ENCODE measurements at places on chromosomes 3 and 15. TPM values are rescaled to one million over a fixed set of nuclear protein-coding genes. Genes with fewer than 3 reads are reported as not detected.

The ILDR1 gene
- total RNA-seq, result not detected

The C3orf49 gene
- not detected for total RNA-seq

The C3orf70 gene
- 0.97 TPM for total RNA-seq

The EFCC1 gene
- total RNA-seq, result 1.5 TPM

The UROC1 gene
- 0.13 TPM for total RNA-seq

The GASK1A gene
- 2.7 TPM for total RNA-seq

The SCAP gene
- 34.7 TPM for total RNA-seq

The GPR87 gene
- total RNA-seq, result not detected

The EHHADH gene
- total RNA-seq, result 2.2 TPM

The SAMMSON gene
- not detected for total RNA-seq

The CAND2 gene
- total RNA-seq, result 137 TPM

The HEMK1 gene
- 6.7 TPM for total RNA-seq

The DNAJB11 gene
- total RNA-seq, result 10.3 TPM

The KLHL6 gene
- 1.3 TPM for total RNA-seq

The PPCDC gene
- total RNA-seq, result 2.4 TPM

The B3GNT5 gene
- total RNA-seq, result 98.1 TPM

The LRRC31 gene
- not detected for total RNA-seq

The ITIH3 gene
- 0.77 TPM for total RNA-seq

The FBXW12 gene
- total RNA-seq, result not detected

The ZNF80 gene
- total RNA-seq, result not detected

The AP3B2 gene
- 2.0 TPM for total RNA-seq

The SKOR1 gene
- total RNA-seq, result 0.48 TPM

The NECTIN3 gene
- total RNA-seq, result 7.0 TPM

The SEC62 gene
- total RNA-seq, result 78.2 TPM

The IMPG2 gene
- total RNA-seq, result 0.64 TPM

The KBTBD13 gene
- total RNA-seq, result 1.3 TPM

The USP19 gene
- total RNA-seq, result 102 TPM

Data from psoas muscle (tissue), 8 donors.